ENCODE measurements at places on chromosomes 13 and 19.

DNA sequence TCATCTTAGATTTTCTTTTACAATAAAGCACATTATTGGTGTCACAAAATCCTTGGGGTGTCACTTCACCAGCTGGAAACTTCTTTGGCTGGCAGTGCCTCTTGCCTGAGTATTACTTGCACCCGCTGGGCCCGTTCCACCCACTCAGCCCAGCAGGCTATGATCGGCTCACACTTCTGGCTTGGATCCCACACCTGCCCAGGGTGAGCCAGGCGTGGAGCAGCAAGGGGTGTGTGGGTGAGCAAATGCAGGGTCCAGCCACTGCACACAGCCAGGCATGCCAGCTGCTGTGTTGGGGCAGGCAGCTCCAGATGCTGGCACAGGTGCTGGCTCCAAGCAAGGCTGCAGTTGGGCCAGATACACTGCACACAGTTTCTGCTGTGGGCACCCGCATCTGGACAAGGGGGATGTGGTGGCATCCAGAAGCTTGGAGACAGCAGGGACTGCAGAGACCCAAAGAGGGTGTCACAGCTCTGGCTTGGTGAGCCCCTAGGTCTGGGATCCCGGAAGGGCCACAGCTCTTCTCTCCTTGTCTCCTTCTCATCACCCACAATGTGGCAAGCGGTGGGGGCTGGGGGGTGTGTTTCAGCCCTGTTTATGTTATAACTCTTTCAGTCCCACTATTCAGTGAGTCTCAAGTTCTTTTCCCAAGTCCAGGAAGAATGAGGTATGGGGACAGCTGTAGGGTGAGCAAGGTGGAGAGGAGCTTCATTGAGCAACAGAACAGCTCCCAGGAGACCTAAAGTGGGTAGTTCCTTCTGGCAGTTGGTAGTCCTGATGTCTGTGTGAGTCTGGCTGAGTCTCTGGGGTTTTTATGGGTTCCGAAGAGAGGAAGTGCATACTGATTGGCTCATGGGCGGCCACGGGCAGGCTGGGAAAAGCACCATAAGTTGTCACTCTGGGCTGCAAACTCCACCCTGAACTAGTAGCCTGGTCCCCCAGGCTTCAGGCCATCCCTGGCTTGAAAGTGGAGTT lies 25.3 kb upstream of the TBC1D4 start:
- H3K27ac ChIP-seq: no peak overlapping the region
- no peaks in the 10 kb centered on the region for H3K4me1 ChIP-seq
- DNase-seq: no peak
- H3K36me3 ChIP-seq: no peaks in the 10 kb centered on the region
- H3K4me3 ChIP-seq: no peak overlapping the region
- H3K27me3 ChIP-seq: no peaks in the 10 kb centered on the region

- no peak overlapping the region for H3K27ac ChIP-seq
- H3K27me3 ChIP-seq: no peaks in the 10 kb centered on the region
- no peak overlapping the region for H3K4me3 ChIP-seq
- H3K4me1 ChIP-seq: no peaks in the 10 kb centered on the region
- H3K36me3 ChIP-seq: no peaks in the 10 kb centered on the region
- DNase-seq: no peak
Observed at GRCh38 chr13:74669149-74669548, 534.9 kb upstream of the KLF12 start.

DNA sequence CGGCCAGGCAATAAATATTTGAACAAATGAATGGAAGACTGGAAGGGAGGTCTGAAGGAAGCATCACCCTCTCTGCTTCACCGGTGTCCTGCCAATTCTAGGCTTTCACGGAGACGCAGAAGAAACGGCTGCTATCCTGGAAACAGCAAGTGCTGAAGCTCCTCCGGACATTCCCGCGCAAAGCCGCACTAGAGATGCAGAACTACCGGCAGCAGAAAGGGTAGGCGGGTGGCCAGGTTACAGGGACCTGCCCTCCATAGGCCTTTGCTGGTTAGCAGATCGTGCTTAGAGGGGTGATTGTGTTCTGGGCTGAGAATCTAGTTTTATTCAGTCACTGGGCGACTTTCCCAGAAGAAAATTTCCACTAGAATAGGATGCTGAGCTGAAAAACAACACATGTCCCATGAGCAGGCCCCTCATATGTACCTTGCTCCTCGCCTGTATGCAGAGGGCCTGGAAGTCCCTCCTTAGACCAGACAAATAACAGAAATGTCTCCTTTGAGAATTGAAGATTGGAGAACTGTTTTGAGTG lies 11.0 kb downstream of the PAF1 start:
- no peaks in the 10 kb centered on the region for H3K4me1 ChIP-seq
- no peaks in the 10 kb centered on the region for H3K27me3 ChIP-seq
- no peak overlapping the region for H3K27ac ChIP-seq
- H3K36me3 ChIP-seq: no peaks in the 10 kb centered on the region

DNA sequence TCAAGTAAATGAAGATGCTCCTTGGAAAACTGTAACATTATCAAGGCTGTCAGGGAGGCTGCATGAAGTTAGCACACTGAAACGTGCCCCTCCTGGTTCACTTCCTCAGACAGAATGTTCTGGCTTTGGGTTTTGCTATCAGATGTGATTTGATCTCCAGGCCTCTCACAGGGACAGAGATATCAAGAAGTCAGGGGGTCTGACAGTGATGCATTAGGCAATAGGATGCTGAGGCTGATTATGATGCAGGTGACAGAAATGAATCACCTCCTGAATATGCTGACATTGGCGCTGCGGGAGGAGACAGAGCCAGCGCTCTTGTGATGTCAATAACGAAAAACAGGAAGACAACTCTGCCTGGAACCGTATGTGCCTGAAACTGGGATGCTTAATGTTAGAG lies 278.5 kb downstream of the DCT start:
- no peak overlapping the region for H3K4me3 ChIP-seq
- no peak for DNase-seq
- H3K27ac ChIP-seq: no peak overlapping the region
- H3K36me3 ChIP-seq: no peaks in the 10 kb centered on the region

- H3K27me3 ChIP-seq: no peaks in the 10 kb centered on the region
- H3K4me1 ChIP-seq: no peaks in the 10 kb centered on the region
- H3K4me3 ChIP-seq: no peak overlapping the region
Observed at GRCh38 chr19:37692956-37693620, 26.5 kb downstream of the ZNF607 start.

GRCh38 chr13:112704308-112705145 lies 14.7 kb downstream of the ATP11A start:
- H3K4me3 ChIP-seq: no peak overlapping the region
- no peak overlapping the region for H3K27ac ChIP-seq
- DNase-seq: peak; percentile 55
- H3K4me1 ChIP-seq: peaks cover 6% of the 10 kb centered on the region

DNA sequence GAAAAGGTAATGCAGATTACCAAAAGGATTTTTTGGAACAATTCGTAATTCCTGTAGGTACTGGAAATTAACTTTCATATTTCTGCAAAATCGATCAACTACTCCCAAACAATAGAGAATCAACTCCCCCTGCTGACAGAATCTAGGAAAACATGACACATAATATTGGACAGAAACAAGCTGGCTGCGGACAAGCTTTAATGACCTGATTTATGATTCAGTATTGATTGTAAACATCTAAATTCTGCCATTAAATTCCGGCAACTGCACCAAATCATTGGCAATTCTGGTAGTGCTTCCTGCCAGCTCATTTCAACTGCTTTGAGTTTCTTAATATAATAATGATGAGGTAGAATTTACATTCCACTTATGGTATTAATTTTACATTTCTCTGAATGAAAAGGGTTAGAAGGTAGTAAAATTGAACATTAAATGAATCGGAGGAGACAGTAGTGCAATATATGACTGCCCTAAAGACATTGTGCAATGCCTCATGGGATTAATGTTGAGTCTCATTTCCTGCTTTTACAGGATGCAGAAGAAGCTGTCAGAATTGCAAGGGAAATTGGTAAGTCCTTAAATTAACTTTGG lies 146.5 kb downstream of the PCCA start:
- no peaks in the 10 kb centered on the region for H3K27me3 ChIP-seq
- no peak overlapping the region for H3K4me3 ChIP-seq
- H3K36me3 ChIP-seq: no peaks in the 10 kb centered on the region
- H3K27ac ChIP-seq: no peak overlapping the region
- H3K4me1 ChIP-seq: no peaks in the 10 kb centered on the region

DNA sequence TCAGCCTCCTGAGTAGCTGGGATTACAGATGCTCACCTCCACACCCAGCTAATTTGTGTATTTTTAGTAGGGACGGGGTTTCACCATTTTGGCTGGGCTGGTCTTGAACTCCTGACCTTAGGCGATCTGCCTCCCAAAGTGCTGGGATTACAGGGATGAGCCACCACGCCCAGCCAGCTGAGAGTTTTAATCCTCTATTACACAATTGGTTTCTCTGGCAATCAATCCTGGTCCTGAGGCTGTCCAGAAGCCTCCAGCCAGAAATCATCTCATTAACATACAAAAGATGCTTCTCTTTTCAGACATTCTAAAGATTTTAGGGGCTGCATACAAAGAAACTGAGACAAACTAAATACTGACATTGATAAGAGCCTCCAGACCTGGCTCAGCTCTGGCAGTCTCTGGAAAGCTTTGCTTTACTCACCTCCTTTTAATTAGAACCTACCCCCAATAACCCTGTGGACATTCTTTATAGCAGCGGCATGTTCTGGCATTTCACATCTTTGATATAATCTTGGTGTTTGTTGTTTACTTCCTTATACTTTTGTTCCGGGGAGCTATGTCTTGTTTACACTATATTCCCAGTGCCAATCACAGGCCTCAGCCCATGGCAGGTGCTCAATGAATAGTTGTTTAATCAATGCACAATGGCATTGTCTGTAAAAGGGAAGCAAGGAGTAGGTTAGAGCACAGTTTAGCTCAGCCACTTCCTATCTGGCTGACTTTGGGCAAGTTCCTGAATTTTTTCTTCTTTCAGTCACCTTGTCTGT lies 4.1 kb upstream of the ZNF724 start:
- no peaks in the 10 kb centered on the region for H3K36me3 ChIP-seq
- no peak overlapping the region for H3K27ac ChIP-seq
- no peak for DNase-seq
- no peak overlapping the region for H3K4me3 ChIP-seq
- no peaks in the 10 kb centered on the region for H3K27me3 ChIP-seq
- H3K4me1 ChIP-seq: no peaks in the 10 kb centered on the region

DNA sequence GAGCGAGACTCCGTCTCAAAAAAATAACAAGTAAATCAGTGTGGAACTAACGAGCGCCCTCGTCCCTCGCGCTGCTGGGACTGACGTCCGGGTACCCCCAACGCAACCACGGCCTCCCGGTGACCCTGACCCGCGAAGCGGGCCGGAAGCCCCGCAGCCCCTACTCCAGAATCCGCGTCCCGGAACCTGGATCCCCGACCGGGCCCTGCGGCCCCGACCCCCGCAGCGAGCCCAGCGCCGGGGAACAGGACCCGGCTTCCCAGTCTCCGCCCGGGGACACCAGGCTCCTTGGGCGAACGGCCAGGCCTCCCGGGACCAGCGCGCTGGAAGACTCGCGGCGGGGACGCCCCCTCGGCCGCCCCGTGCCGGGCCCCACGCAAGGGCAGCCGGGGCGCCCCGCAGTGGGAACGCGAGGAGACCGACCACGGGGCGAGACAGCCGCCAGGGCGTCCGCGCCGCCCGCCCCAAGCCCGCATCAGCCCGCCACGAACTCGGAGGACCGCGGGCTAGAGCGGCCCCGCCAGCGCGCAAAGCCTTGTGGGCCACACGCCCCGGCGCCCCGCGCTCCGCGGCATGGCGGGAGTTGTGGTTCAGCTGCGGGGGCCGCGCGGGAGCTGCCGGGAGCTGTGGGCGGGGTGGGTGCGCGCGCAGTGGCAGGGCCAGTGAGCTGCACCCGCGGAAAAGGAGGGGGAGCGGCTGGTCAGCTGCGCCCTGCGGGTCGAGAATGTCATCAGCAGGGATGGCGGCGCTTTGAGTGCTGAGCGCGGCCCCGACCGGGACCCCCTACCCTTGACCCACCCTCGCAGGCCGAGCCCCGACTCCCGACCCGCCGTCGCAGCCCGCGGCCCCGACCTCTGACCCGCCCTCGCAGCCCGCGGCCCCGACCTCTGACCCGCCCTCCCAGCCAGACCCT lies 7.5 kb upstream of the MADCAM1 start:
- peak overlapping the region; percentile 74 for H3K4me3 ChIP-seq
- peak; percentile 96 for DNase-seq
- peaks cover 4% of the 10 kb centered on the region for H3K4me1 ChIP-seq
- no peaks in the 10 kb centered on the region for H3K27me3 ChIP-seq
- H3K36me3 ChIP-seq: no peaks in the 10 kb centered on the region
- H3K27ac ChIP-seq: peak overlapping the region; percentile 18

DNA sequence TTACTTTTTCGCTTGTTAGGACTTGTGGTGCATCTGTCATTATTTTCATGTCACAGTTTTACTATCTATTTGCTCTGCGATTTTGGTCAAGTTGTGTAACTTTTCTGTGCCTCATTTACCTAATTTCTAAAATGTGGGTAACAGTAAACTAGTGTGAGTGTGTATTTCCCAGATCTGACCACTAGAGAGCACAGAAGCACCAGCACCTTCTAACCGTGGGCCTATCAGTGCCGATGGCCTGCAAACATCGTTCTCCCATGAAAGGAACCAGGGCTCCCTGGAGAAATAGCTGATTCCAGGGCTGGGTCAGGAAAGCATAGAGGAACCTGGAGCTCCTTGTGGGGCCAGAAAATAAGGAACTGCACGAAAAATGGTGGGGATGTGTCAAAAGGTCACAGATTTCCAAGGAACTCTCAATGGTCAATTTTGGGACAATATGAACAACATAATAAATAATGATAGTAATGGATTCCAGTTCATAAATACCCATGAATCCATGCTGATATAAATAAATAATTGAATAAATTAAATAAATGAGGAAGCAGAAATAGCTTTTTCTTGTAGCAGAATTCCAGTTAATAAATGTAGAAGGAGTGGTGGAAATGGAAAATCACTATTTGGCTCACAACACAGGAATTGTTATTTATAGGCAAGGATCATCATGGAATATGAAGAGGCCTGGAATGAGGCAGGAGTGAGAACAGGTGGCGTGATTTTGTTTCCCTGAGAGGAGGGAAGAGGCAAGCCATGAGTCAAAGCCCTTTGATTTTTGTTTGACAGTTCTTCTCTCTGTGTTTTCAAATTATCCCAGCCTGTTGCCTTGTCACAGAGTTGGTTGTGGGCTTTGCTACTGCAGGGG lies 31.1 kb downstream of the CEACAM8 start:
- no peak for DNase-seq
- no peak overlapping the region for H3K27ac ChIP-seq
- H3K4me1 ChIP-seq: peaks cover under 1% of the 10 kb centered on the region
